ENCODE measurements at places on chromosomes 1 and 21.

GRCh38 chr1:184425449-184426277, 38.8 kb downstream of the C1orf21 start:
- H3K4me3 ChIP-seq = no peak overlapping the region
- no peaks in the 10 kb centered on the region for H3K36me3 ChIP-seq
- DNase-seq = no peak
- no peaks in the 10 kb centered on the region for H3K27me3 ChIP-seq
- peaks cover 19% of the 10 kb centered on the region for H3K4me1 ChIP-seq

GRCh38 chr1:93681101-93681988, at the start of gene BCAR3:
Gene BCAR3 (minus strand): TSS chr1:93681837. CDS start chr1:93674930, 6,907 bp downstream.
- peak within 1 kb of the TSS; percentile 99 for H3K4me3 ChIP-seq
- peaks cover 9% of the 10 kb centered on the region for H3K36me3 ChIP-seq
- peaks cover 44% of the 10 kb centered on the region for H3K4me1 ChIP-seq
- H3K27ac ChIP-seq = peak within 1 kb of the TSS; percentile 90
- H3K27me3 ChIP-seq = peaks cover 10% of the 10 kb centered on the region

DNA sequence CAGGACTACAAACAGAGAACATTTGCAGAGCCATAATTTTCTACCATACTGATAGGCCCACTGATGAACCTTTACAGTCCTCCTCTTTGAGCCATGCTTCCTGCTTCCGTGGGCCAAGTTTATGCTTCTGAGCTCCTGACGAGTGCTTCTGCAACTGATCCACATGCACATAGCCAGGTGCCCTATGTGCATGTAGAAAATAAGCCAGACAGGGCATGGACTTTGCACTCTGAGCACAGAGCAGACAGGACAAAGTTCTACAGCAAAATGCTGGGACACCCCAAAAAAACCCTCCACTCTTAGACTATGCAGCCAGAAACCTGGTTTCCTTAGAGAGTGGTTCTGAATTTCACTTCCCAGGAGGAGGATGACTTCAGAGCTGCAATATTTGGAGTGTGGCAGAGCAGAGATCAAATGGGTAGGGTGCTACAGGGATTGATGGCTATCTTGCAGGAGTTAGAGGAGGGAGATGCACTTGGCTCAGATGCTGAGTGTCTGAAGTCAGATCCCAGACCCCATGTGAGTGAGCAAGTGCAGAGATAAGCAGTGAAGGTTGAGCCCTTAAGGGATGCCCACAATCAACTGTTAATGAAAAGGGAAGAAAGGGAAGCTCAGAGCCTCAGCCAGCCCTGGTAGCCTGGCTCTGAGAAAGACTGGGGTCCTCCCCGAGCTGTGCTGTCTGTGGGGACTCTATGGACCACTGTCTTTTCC, 230.9 kb downstream of the DUSP10 start:
- H3K36me3 ChIP-seq = no peaks in the 10 kb centered on the region
- H3K4me3 ChIP-seq = no peak overlapping the region
- no peaks in the 10 kb centered on the region for H3K27me3 ChIP-seq
- no peak overlapping the region for H3K27ac ChIP-seq

DNA sequence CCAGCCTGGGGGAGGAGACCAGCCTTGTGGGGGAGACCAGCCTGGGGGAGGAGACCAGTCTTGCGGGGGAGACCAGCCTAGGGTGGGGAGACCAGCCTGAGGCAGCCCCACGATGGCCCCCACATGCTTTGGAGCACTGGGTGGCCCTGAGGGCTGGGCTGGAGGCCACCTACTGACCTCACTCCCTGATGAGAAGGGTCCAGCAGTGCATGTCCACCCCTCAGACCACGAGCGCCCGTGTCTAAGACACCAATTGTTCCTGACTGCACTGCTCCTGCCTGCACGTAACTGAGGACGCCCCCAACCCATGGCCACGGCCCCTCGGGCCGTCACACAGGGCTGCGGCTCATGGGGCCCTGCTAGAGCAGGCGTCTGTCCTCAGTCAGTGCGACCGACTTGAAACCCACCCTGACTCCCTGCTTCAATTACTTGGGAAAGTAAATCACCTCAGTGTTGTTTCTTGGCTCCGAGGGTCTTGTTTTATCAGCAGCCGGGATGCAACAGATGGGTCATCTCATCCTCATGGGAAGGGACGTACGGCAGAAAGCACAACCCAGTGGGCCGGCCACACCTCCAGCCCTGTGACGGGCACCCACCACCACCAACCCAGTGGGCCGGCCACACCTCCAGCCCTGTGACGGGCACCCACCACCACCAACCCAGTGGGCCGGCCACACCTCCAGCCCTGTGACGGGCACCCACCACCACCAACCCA, at the start of gene SPATC1L:
Gene SPATC1L, minus strand, starts transcription at position 550 of the 715 bp plus-strand sequence. CDS start 1,643 bp downstream, outside the sequence.
- DNase-seq = peak; percentile 43
- peak within 1 kb of the TSS; percentile 81 for H3K27ac ChIP-seq
- H3K36me3 ChIP-seq = peaks cover 7% of the 10 kb centered on the region
- peaks cover 8% of the 10 kb centered on the region for H3K27me3 ChIP-seq

- no peak overlapping the region for H3K27ac ChIP-seq
- H3K4me3 ChIP-seq = no peak overlapping the region
- peaks cover 9% of the 10 kb centered on the region for H3K4me1 ChIP-seq
- peaks cover 3% of the 10 kb centered on the region for H3K27me3 ChIP-seq
- DNase-seq = no peak
Measured at GRCh38 chr1:14737561-14738094, 139.1 kb downstream of the KAZN start.
